T-helper 2 cell treated with Interferon-gamma antibody and Interleukin-4, amounts not matched to agents 5 μg/mL and 100 μg/mL, for 36 hours (primary cell): ENCODE measurements at places on chromosomes 5 and 9.

DNA sequence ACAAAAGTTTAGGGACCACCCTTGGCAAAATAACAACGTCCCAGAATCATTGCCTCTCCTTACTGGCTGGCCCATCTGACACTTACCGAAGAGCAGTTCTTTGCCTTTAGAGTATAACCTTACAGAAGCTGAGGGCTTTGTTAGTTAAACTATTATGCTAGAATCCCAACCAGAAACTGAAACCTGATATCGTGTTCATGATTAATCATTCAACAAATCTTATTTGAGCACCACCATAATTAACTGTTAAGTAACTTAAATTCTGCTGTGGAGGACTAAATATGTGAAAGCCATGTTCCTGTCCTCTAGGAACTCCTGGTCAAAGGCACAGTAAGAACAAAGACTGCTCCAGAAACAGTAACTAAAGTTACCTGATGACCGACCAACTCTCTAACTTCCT, 104.9 kb downstream of the ARL15 start:
- DNase-seq = no peak

DNA sequence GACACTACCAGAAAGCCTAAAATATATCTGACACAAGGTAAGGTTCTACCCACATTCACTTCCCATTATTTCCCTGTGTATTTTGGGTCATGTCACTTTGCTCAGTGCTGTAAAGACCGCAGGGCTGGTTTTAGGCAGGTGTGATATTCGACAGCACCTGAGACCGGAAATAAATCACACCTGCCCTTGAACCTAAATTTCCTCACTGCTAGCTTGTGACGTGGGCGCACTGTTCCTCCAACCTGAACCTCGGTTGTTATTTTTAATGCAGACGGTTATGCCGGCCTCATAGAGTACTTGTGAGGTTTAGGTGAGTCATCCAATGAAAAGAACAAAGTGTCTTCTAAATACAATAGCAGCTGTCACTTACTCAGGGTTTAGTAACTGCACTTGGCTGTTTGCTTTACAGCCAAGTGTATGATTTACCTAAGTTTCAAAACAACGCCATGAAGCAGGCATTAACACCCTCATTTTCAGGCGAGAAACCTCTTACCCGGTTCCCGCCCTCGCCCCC, 20.7 kb upstream of the ZNF782 start:
- peak; percentile 23 for DNase-seq

- DNase-seq = no peak
Measured at GRCh38 chr5:72788866-72789505, 27.5 kb upstream of the TNPO1 start.

DNA sequence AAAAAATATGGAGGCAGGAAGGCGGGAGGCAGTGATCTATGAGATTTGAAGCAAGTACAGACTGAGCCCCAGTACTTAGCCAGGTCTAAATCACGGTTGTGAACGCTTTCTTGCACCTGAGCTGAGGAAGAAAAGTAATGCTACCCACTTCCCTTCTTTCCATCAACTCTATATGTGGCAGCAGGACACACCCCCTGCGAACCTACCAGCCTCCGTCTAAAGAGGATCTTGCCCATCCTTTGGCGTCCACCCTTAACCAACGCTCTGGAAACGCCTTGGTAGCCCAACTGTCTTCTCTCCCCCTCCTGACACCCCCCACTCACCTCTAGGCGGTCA, 545 bp downstream of the HMGCS1 start:
- no peak for DNase-seq

- DNase-seq = no peak
Measured at GRCh38 chr5:53569453-53569852, 9.0 kb downstream of the NDUFS4 start.

GRCh38 chr5:147396070-147396823, 113.6 kb downstream of the DPYSL3 start:
- DNase-seq = no peak

- DNase-seq = no peak
Measured at GRCh38 chr9:37914701-37915358, 10.9 kb upstream of the SLC25A51 start.

DNA sequence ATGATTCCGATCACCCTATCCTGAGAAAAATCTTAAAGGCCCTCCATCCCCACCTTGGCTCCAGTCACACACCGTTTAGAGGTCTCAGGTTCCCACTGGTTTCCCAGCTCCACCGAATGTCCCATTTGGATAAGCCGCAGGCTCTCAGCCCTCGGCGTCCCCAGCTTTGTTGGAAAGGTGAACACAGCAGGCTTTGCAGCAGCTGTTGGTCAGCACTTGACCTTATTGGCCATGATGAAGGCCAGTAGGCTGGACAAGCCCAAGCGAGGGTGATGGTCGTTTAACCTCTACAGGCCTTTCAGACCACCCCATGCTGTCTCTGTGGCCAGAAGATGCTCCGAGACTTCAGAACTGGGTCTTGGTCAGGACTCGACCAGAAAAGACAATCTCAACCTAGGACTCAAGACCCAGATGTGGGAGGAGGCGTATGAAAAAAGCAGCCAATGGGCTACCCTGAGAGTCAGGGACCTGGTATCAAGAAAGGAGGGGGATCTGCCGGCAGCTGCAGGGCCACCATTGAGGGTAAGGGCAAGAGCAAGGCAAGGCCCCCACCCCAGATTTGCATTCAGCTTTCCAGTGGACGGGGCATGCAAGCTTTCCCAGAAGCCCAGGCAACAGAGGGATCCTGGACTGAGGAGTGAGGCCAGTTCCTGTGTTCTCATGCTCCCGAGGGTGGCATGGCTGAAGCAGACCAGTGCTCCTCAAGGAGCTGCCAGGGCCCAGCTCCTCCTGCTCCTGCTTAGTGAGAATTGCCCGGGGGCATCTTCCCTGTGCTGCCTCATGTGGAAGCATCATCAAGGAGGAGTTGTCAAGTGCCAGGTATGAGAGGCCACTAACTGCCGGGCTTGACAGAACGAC, 13.4 kb downstream of the UBE2QL1 start:
- DNase-seq = no peak

GRCh38 chr9:27467486-27467885, 56.6 kb upstream of the IFNK start:
- DNase-seq = no peak

- no peak for DNase-seq
Measured at GRCh38 chr5:179427032-179427675, 81.9 kb upstream of the ADAMTS2 start.

GRCh38 chr9:112751056-112751795, 666 bp downstream of the SNX30 start:
- DNase-seq = peak; percentile 46

GRCh38 chr9:112203536-112203935, 28.4 kb upstream of the SUSD1 start:
- DNase-seq = no peak

DNA sequence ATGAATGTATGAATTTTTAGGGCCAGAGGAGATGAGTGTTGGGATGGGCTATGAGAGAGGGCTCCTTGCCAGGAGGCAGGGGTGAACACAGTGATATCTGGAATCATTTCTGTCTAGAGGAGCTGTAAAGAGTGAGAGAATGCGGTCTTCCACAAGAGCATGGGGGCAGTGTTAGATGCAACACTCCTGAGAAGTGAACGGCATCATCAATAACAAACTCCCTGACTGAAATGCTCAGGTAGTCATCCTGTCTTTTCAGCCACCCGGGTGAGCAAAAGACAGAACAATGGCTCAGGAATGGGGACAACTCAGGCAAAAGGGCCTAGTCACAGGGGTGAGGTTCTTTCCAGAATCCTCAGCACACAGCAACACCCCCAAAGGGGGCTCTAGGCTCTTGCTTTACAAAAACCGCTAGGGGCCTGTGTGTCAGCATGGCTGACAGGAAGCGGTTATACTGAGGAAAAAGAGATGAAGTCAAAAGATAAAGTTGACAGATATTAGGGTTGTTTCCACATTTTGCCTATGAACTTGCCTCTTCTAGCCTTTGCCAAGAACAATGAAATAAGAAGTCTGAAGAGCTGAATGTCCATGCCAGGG, 104.6 kb upstream of the LRRTM2 start:
- DNase-seq = peak; percentile 53

GRCh38 chr5:89878140-89879132, 531.1 kb downstream of the CETN3 start:
- no peak for DNase-seq

DNA sequence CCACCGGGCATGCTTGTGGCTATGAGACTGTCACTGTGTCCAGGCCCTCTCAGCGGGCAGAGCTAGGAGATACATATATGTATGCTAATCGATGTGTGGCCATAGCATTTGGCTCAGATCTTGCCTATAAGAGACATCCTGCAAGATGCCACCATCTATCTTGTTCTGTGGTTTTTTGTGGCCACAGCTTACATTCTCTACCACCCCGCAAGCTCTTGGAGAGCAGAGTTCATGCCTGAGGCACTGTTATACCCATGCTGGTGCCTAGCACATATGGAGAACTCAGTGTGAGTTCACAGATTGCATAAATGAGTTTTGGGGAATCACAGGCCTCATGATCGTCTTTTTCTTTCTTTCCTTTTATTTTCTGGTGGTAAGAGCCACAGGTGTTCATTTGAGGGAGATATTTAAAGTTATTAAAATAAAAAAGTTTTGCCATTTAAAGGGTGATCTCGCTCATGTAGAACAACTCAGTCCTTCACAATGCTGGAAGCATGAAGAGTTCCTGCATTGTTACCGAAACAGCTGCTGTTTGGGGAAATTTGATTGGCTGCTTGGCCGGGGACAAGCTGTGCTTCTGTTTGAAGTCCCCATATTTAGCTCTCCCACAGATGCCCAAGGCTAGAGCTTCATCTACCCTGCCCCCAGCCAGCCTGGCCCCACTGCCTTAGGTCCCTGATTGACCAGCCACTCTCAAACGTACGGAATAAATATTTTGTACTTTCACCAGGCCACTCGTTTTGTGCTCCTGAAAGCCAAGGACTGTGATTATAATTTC, 169.2 kb upstream of the MAP1B start:
- DNase-seq = no peak

DNA sequence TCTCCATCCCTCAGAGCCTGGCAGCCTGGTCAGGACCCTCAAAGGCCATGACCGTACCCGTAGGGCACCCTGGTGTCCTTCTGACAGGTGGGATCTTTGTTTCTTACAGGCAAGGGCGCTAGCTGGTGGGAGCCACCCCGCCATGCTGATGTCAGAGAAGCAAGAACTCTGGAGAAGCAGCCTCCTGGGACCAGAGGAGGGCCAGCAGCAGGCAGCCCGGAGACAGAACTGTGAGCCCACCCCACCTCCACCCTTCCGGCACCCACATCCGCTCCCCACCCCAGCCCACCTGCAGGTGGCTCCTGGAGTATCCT, 42.2 kb upstream of the IL17B start:
- DNase-seq = no peak

DNA sequence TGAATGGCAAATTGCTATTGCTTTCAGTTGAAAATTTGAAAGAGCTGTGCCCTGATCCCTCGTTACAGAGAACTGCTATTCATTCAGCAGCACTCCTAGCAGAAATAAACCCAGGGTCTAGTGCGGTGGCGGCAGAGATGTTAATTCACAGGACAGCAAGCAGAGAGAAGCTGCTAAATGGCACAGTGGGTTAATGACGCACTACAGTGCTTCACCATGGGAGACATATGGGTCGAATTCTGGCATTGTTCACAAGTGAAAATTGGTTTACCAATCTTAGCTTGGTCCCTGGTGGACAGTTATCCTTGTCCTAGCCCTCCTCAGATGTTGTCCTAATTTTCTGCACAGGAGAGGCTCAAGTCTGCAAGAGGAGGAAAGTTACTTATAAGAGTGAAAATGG, 807.4 kb downstream of the TLE1 start:
- DNase-seq = no peak

DNA sequence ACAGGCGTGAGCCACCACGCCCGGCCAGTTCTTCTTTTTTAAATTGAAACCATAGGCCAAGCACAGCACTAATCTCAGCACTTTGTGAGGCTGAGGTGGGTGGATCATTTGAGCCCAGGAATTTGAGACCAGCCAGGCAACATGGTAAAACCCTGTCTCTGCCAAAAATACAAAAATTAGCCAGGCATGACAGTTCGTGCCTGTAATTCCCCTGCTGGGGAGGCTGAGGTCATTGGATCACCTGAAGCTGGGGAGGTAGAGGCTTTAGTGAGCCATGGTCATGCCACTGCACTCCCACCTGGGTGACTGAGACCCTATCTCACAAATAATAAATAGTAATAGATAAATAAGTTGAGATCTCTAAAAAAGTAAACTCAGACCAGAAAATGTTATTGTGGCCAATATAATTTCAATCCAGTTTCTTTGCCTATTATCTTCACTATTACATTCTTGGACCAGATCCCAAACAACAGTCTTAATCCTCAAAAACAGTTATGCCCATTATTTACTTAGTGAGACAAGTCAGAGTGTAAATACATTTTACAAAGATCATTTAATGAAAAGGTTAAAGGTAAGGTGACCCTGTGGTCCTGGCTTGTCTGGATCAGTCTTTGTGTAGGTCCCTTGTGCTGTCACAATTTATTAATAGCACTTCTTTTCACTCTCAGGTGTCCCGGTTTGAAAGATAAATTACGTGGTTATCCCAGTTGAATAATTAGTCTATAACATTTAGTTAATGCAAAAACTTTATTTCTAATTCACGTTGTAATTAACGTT, 53.6 kb downstream of the RAB24 start:
- DNase-seq = no peak

GRCh38 chr5:87069974-87070608, 197.6 kb upstream of the RASA1 start:
- DNase-seq = no peak

DNA sequence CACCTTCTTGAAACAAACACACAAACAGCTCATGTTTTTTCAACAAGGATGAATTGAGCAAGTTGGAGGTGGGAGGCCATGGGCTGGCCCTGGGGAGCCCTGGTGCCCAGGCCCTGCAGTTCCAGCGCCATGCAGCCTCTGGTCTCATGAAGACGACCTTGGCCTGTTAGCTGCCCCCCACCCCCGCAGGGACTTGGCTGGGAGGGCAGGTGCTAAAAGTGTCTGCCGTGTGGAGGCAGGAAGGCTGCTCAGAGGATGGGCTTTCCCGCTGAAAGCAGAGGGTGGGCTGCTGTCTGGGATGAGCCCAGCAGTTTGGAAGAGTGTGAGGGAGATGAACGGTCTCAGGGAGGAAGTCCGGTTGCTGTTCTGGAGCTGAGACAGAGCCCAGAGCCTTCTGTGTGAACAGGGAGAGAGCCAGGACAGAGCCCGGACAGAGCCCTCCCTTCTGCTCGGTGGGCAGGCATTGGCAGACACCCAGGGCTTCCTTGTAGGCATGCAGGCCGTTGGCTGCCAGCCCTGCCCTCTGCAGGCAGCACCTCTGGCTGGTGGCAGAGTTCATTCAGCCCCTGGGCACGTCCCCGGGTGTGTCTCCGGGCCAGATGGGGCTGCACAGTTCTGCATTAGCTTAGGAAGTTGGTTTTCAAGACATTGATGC, 18.7 kb downstream of the ROPN1L start:
- no peak for DNase-seq

DNA sequence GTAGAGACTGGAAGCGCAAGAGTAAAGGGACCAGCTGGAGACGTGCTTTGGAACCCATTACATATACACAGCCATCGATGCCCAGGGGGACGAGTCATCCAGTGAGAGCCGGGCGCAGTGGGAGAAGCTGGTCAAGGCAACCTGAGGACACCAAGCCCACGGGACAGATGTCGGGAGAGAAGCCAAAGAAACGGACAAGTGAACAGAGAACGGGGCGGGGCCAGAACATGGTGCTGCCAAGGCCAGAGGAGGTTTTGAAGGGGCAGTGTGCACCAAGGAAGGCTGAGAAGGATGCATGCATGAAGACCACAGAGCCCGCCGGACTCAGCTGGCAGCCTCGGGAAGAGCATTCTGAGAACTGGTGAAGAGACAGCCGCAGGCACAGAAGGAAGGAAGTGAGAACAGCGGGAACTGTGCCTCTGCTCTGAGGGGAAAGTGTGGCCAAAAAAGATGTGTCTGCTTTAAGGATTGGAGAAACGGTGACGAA, 20.3 kb downstream of the CAMSAP1 start:
- DNase-seq = no peak

GRCh38 chr9:99221266-99221620, 499 bp downstream of the ALG2 start:
- no peak for DNase-seq
